Gastrocnemius medialis (tissue), 4 donors: ENCODE measurements at places on chromosomes 5 and 9. TPM values are rescaled to one million over a fixed set of nuclear protein-coding genes. Genes with fewer than 3 reads are reported as not detected.
A peak's percentile ranks its signal among the peaks of the same experiment; 100 is the strongest.

PCDHA11 gene
- not detected for total RNA-seq

SOHLH1 gene
- not detected for total RNA-seq

TMEM232 gene
- not detected for total RNA-seq

BTNL3 gene
- not detected for total RNA-seq

FCN2 gene
- total RNA-seq: not detected

COX7C gene
- total RNA-seq: 902 TPM

TICAM2 gene
- total RNA-seq: 0.61 TPM

PCDHGB2 gene
- 2.2 TPM for total RNA-seq

OTP gene
- not detected for total RNA-seq

LVRN gene
- total RNA-seq: 0.63 TPM

DNA sequence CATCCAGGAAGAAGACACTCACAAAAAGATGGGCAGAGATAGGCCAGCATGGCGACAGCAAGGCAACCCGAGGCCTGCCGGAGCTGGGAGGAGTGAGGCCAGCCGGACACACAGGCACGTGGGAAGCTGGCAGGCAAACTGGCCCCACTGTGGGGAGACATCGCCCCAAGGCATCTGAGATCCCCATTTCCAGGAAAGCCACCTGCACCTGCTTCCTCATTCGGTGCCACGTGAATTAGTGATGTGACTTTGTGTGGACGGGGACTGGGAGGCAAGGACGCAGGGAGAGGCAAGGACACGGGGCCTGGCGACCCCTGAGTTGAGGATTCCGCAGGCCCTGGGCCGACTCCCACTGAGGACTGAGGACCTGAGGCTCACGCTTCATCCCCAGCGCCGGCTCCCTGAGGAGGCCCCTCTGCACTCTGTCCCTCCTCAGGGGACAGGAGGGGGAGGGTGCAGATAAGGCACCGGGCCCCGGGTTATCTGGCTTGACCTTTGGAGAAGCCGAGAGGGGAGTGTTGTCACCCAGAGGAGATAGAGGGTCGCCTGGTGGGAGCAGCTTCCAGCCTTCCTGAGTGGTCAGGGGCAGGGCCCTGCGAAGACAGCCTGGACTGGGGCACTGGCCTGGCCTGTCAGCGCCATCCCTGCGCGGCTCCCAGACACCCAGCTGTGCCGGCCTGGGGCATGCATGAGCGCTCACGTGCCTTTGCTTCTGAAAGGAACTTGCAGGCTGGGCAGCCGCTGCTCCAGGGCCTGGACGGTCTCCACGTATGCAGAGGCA lies 39.7 kb downstream of the NDUFS6 start:
- DNase-seq: no peak

DNA sequence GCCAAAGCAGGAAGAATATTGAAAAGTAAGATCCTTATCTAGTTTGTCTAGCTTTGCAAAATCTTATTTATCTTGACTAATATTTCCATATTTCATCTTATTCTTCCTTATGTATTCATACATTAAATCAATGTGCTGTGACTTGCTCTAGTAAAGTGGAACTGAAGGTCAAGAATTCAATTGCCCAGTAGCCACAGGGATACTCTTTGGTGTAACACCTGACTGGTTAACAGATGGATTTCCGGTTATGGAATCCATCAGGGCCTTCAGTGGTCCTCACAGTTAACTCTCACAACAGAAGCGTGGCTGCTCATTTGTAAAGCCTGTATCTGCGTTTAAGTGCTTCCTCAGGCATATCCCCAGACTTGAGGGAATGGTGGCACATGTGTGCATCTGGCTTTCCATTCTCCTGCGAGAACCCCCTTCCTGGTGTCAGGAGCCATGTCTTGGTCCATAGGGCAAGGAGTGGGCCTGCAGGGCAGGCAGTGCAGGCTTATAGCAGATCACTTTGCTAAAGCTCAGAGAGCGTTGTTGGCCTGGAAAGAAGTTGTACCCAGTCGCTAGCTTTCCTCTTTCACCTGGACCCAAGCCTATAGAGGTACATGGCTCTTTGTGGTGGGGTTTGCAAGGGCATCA lies 99.2 kb downstream of the HSPA4 start:
- no peak for DNase-seq

DNA sequence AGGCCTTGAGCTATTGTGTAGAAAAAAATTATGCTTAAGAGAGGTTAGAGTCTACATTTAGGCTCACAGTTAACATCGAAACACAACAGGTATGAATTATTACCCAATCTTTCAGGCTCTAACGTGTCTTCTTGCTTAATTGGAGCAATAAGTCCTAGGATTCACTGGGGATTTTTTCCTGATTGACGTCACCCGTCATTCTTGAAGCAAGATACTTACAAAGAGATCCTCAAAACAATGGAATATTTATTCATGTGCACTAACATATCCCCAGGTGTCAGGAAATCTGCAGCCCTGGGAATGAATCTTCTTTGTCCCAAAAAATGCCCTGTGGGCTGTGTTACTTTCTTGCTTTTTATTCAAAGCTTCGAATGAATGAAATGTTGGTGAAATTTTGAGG lies 413.5 kb downstream of the NFIB start:
- DNase-seq: no peak

DNA sequence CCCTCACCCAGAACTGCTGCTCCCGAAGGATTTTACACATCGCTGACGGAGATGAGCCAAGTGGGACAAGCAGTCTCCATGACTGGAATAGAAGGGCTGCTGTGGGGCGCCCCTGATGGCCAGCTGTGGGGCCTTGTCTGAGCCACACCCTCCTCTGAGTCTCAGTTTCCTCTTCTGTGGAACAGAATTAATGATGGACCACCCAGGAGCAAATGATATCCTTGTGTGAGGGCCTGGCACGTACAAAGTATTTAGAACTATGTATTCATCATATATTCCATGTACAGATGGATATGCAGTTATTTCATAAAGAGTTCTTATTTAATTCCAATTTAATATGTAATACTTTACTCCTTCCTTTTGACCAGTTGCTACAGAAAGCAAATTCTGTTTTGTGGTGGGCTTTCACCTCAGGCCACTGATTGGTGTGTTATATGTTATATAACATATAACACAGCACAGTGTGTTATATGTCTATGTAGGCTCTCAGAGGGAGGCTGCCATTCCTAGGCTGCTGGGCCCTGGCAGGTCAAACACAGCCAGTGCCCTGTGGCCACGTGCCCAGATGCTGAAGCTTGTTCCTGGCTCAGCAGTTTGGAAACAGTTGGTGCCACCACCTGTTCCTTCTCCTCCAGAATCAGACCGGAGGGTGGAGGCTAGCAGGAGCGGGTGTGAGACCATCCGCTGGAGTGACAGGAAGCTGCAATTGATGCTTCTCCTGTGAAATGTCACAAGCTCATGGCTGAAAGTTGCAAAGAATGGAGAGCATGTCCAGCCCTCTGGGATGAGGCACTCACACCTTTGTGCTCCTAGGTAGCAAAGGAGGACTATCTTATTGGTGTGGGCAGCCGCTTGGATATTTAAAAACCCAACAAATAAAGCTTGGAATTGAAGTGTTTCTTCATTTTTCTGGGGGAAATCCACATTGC lies 4.4 kb upstream of the FGD3 start:
- DNase-seq: peak; percentile 70

- DNase-seq: no peak
These were observed 62.1 kb downstream of the C5orf15 start for GRCh38 chr5:133906303-133906702.

DNA sequence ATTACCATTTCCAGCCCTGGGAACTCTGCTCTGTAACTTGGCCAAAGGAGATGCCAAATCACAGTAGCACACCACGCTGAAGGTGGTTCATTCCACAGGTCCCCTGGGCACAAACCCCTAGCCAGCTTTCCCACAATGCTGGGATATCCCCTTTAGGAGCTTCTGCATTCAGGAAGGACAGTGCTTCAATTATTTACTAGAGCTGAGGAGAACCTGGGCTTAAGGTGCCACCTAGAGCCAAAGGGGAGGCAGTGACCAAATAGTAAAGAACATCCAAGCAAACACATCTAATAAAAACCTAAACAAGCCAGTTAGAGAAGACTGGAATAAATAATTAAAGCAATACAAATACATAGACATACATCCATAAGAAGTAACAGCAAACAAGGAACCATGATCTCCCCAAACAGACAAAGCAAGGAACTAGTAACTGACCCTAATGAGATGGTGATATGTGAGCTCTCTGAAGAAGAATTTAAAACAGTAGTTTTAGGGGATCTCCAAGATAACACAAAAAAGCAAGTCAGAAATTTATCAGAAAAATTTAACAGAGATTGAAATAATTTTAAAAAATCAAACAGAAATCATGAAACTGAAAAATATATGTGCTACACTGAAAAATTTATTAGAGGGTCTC lies 14.6 kb downstream of the KIF4B start:
- no peak for DNase-seq

GRCh38 chr5:103441523-103441922 lies 121.1 kb downstream of the NUDT12 start:
- DNase-seq: no peak

DNA sequence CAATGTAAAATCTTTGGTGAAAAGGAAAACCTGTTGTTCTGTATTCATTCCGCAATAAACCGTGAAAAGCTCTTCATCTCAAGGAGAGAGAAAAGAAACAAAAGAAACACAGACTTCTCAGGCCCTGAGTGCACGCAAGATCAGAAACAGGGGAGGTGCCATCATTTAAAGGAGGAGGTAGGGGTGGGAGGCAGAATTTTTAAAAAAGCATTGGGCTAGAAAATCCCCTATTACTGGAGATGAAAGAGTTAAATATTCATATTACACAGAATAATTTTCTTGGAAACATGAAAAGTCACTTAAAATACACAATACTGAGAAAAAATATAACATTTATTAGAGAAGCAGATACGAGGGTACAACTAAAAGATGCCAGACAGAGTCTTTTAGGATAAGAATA lies 56.3 kb downstream of the USP20 start:
- DNase-seq: no peak

GRCh38 chr9:123561046-123561445 lies 205.0 kb downstream of the CRB2 start:
- DNase-seq: no peak

DNA sequence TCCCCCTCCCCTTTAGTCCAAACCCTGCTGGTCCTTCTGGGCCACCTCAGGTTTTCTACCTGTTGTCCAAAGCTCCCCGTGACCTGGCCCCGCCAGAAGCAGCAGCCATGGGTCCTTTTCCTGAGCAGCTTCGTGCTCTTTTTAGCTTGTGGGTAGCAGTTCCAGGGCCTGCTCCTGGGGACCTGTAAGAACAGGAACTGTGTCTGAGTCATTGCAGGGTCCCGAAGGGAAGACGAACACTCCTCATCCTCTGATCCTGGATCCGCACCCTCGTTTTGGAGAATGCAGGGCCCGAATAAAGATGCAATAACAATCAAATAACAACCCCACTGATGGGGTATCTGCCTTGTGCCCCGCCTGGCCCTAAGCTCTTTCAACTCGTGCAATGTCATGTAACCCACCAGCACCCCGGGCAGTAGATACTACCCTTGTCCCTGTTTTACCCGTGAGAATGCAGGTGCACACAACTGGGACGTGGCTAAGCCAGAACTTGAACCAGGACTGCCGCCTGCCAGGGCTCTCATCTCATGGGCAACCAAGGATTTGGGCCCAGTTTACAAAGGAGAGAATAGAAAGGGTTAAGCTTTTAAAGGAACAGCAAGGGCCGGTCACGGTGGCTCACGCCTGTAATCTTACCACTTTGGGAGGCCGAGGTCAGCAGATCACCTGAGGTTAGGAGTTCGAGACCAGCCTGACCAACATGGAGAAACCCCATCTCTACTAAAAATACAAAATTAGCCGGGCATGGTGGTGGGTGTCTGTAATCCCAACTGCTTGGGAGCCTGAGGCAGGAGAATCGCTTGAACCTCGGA lies 33.2 kb downstream of the NEK6 start:
- DNase-seq: no peak

- no peak for DNase-seq
These were observed 128.9 kb downstream of the ERCC6L2 start for GRCh38 chr9:96004379-96004778.

DNA sequence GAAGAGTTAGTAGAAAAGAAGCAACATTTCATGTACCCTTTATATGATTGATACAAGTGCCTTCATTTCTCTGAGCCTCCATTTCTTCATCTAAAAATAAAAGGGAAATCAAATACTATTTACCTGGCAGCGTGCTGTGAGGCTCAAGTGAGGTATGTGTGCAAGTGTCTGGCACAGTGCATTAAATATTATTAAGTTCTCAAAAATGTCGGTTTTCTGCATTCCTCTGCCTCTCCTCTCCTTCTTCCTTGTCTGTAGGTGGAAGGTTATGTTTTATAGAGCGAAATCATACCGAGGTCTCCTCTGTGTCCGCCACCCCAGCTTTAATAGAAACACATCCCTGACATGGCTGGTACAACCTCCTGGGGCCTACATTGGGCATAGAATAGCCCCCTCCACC lies 93.0 kb downstream of the FGF18 start:
- DNase-seq: no peak

- DNase-seq: no peak
These were observed 394.6 kb upstream of the WWC1 start for GRCh38 chr5:167896814-167897213.

DNA sequence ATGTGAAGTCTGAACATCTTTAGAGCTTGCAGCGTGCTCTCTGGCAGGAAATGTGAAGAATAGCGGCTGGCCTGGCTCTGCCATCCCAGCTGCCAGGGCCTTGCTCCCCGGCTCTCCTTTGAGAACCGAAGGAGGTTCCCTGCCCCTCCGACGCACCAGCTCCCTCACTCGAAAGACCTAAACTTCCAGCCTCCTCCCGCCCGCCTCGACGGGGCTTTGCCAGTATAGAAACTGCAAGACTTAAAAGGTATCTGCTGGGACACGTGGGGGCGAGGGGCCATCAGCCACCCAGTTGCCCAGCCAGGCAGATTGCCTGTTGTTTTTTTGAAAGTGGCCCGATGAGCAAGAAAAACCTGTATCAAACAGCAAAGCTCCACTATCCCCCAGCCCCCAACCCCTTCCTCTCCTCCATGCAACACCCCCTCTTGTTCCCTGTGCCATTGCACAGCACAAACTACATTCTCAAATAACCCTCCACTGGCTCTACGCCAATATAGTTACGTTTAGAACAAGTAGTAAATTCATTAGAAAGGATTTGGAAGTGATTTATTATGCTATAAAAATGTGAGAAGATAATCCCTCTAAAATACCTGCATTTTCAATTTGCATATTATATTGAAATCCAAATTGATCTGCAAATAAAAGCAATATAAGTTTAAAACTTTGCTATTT lies 331.9 kb downstream of the MED10 start:
- no peak for DNase-seq

- DNase-seq: no peak
These were observed 64.4 kb downstream of the MCCC2 start for GRCh38 chr5:71651579-71651978.

- peak; percentile 16 for DNase-seq
These were observed 125.1 kb downstream of the PDE4D start for GRCh38 chr5:59768152-59769040.

GRCh38 chr5:32942225-32942989 lies 231.3 kb downstream of the NPR3 start:
- no peak for DNase-seq

DNA sequence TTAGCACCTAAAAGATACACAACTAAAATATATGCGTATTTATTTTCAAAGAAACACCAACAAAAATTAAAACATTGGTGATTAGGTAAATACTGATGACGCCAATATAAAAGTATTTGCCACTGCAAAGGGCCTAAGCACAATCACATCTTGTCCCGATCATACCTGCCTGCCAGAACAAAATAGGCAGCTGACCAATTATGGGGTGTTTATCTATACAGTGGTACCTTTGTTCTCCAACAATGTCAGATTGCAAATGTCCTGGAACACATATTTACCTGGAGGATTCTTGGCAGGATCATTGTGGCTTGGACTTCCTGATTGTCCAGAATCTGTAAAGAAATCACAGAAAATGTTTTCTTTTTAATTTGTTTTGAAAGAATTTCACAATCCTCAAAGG lies 134.5 kb downstream of the NFIB start:
- DNase-seq: no peak
